ENCODE measurements at places on chromosomes 4 and X. TPM values are rescaled to one million over a fixed set of nuclear protein-coding genes. Genes with fewer than 3 reads are reported as not detected.

DNA sequence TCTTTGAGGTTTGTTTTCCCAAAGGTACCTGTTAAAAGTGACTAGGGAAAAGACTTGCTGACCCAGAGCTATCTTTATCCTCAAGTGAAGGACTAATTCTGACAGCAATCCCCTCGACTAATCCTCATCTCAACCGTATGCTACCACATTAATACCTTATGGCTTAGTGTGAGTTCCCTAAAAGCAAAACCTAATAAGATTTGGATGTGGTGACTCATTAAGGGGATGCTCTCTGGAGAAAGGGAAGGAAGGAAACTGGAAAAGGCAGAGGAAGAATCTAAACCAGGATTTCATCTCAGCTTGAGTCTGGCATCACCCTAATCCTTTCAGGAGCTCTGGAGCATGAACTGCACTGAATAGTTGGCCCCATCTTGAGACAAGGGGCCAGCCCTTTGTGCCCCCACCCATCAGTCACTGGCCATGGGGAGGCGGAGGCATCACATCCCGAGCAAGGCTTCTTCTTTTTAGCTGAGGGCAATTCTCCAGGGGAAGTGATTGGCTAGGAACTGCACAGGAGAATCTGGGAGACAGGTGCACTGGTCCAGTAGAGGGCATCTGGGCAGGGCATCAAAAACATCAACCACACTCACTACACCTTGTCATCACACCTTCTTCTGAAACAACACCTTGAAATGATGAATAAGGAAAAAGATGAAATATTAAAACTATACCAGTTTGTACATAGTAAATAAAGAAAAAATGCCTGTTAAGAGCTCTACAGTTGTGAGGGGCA is 6.9 kb upstream of the BBS7 start:
- DNase-seq: no peak

- no peak for DNase-seq
Measured at GRCh38 chr4:121765971-121766538, 1.1 kb upstream of the SMIM43 start.

DNA sequence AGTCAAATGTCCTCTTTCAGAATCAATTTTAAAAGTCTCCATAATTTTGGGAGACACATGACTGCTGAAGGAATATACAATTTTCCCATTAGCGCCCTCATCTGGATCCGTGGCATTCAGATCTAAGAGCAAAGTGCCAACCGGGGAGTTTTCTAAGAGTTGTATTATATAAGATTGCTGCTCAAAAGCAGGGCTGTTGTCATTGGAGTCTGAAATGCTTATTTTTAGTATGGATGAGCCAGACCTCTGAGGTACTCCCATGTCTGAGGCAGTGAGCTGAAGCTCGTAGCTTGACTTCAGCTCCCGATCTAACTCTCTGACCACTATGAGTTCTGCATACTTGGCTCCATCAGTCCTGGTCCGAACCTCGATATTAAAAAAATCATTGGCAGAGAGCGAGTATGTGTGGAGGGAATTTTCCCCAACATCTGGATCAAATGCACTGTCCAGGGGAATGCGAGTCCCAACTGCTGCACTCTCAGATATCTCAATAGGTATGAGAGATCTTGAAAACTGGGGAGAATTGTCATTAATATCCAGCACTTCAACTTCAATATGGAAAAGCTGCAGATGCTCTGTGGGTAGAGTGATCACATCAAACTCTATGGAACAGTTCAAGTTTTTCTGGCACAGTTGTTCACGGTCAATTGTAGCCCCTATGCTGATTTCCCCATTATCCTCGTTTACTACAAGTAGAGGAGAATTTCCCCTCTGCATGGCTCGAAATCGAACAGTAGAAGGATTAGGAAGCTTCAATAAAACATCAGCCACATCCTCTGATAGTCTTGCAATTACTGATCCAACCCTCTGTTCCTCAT is 917 bp downstream of the PCDH18 start:
- peak; percentile 65 for DNase-seq

- no peak for DNase-seq
Measured at GRCh38 chr4:130043732-130044160, 947.8 kb downstream of the C4orf33 start.

- no peak for DNase-seq
Measured at GRCh38 chr4:47533689-47534347, 48.7 kb downstream of the ATP10D start.

GRCh38 chr4:54392479-54392878 is 163.4 kb downstream of the PDGFRA start:
- no peak for DNase-seq

DNA sequence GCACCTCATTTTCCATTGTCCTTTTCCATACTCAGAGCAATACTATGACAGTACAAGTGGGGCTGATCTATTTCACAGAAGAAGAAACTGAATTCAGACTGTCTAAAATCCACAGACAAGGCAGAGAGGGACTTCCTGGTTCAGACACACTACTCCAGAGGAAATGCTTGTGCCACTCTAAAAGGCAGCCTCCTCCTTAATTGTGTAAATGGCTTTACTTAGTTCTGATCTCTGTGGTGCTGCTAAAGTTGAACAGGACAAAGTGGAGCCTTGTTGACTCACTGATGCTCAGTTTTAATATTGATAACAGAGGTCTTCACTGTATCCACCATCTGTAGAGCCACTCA is 122.4 kb downstream of the KIT start:
- no peak for DNase-seq

The RHOXF2 gene
- polyA plus RNA-seq: not detected

The NSUN7 gene
- 6.9 TPM for polyA plus RNA-seq

The RHOXF2B gene
- not detected for polyA plus RNA-seq
